KBM-7 (cell line): ENCODE measurements at places on chromosomes 1 and 21.

- DNase-seq: no peak
Measured at GRCh38 chr21:41885341-41886024, 6.3 kb upstream of the PRDM15 start.

DNA sequence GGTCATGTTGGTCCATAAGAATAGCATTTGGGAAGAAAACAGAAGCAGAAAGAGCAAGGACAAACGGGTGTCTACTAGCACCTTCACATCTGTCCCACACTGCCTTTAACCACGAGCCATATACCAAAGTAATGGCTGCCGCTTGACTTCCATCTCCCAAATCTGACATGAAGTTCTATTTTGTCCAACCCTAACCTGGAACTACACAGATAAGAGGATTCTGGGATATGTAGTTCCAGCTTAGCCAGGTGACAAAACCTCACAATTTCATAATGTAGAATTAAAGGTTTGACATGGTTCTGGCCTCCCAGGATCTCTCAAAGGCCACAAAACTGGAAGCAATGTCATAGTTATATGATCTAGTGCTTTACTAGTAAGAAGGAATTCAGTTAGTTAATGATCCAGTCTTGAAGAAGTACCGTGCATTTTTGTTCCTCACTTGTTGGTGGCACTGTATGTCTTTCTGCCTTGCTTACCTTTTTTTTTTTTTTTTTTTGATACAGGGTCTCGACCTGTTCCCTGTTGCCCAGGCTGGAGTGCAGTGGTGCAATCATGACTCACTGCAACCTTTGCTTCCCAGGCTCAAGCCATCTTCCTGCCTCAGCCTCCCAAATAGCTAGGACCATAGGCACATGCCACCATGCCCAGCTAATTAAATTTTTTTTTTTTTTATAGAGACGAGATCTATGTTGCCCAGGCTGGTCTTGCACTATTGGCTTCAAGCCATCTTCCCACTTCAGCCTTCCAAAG lies 17.5 kb downstream of the PTGFRN start:
- DNase-seq: no peak

GRCh38 chr21:29307718-29308455 lies 9.2 kb downstream of the BACH1 start:
- DNase-seq: no peak

DNA sequence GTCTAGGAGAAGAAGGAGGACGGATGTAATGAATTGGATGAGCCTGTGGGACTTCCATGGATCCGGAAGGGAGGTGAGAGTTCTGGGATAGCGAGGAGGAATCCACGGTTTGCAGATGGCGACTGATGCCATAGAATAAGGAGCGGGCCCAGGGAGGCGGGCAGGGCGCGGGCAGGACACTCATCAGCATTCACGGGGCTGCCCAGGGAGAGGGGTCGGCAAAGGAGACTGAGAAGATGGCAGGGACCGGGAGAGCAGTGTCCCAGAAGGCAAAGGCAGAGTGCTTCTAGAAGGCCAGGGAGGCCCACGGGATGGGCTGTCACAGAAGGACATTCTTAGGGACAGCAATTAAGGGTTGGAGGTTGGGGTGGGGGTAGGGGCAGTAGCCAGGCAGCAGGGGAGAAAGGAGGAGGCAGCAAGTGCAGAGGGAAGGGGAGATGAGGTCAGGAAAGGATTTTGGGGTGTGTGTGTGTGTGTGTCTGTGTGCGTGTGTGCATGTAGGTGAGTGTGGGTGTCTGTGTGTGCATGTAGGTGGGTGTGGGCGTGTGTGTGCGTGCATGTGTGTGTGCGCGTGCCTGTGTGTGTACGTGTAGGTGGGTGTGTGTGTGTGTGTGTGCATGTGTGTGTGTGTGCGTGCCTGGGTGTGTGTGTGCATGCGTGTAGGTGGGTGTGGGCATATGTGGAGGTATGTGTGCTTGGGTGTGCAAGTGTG lies 1.1 kb upstream of the COL8A2 start:
- DNase-seq: no peak

DNA sequence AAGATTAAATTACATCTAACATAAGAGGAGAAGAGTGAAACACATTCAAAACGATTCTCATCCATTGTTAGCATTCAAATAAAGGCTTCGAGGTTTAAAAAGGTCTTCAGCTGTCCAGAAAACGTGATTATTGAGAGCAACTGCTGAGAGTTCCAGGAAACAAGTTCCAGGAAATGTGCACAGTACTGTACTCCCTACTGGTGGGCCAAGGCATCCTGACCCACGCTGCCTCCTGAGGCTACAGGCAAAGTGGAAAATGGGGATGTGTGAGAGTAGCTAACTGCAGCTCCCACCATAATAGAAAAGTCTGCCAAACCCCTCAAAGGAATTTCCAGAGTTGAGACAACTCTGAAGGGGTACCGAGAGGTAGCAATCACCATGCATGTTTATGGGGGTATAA lies 2.0 kb downstream of the VAV3 start:
- DNase-seq: peak; percentile 49

DNA sequence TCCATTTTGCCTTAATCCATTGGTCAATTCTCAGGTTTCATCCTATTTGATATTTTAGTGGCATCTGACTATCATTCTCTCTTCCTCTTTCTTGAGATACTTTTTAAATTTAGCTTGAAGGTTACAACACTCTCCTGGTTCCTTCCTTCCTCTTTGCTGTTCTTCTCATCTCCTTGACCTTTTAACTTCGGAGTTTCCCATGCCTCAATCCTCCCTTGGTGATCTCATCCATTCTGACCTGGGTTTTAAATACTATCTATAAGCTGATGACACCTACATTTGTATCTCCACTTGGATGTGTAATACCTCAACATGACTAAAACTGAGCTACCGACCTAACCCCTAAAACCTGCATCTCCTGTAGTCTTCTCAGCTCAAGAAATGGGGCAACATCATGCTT lies 4.8 kb upstream of the ZNF687 start:
- peak; percentile 78 for DNase-seq

DNA sequence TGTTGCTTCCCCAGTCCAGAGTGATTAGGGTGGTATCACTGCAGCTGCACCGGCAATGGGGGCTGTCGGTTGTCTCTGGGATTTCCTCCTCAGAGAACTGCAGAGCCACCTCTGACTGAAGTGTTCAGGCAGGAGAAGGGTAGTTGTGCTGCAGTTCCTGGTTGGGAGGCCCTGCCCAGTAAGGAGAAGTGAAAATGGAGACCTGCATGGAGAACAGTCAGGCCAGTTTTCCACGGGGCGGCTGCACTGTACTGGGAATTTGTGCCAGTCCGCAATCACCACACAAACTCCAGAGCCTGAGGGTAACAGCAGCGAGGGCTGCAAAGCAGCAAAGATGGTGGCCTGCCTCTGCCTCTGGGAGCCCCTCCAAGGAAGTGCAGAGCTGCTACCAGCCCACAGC lies 58.1 kb upstream of the CCDC190 start:
- DNase-seq: no peak

- DNase-seq: no peak
Measured at GRCh38 chr1:98674075-98674781, 12.7 kb downstream of the SNX7 start.

GRCh38 chr1:38139738-38140487 lies 93.3 kb upstream of the POU3F1 start:
- no peak for DNase-seq

GRCh38 chr1:31214316-31215064 lies 25.2 kb downstream of the NKAIN1 start:
- DNase-seq: no peak

DNA sequence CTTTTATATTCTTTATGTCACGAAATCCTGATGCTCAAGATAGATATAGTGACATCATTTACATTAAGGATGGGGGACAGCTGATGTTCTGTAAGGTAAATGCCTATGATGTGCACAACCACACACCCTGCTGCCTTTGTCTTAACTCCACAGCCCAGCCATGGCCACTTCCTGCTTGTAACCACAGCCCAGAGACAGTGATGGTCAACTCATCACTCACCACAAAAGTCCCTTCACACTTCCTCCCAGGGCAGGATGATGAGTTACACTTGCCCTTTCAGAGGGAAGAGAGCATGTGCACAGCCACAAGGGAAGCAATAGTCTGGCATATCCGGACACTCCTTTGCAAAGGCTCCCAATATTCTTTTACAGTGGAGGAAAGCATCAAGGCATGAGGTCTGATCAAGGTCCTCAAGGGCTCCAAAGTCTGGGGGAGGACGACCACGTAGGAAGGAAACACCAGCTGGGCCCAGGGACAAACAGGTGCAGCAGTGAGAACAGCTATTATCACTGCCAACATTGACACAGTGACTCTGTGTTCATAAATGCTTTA lies 53.8 kb downstream of the PLPP3 start:
- peak; percentile 91 for DNase-seq

DNA sequence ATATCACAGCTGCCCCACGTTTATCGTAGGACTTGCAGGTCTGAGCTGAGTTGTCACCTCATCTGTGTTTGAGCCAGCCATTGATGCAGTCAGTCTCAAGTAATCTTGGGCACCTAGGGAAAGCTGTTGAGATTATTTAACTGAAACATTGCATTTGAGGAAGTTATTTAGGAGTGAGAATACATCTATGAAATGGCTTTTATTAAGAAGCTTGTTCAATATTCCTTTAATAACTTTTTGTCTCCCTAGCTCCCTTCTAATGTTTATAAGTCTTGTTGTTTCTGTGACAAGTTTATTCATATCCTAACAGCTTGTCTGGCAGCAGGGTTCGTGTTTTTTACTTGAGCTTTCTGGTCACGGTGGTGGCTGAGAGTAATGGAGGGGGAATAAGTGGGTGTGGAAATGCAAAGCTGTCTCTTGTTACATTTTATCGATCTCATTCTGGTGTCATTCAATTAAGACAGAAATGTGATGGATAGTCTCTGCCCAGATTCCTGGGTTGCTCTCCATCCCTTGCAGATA lies 555.9 kb downstream of the USP25 start:
- DNase-seq: no peak

DNA sequence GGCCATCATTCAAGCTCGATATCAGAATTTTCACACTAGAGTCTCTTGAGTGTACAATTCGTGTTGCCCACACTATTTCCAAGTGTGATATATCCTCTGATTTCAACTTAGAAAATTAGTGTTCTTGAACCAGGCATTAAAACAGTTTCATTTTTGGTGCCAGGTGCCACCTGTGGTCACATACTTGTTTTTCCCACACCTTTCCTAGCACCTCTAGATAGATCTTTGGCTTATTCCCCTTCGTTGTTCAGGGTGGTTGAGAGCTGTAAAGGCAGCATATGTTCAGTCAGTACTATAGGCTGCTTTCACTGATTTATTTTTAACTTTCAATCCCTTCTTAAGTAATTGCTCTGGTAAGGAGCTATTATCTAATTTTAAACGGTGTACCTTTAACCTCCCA lies 131.1 kb downstream of the NEK7 start:
- no peak for DNase-seq

DNA sequence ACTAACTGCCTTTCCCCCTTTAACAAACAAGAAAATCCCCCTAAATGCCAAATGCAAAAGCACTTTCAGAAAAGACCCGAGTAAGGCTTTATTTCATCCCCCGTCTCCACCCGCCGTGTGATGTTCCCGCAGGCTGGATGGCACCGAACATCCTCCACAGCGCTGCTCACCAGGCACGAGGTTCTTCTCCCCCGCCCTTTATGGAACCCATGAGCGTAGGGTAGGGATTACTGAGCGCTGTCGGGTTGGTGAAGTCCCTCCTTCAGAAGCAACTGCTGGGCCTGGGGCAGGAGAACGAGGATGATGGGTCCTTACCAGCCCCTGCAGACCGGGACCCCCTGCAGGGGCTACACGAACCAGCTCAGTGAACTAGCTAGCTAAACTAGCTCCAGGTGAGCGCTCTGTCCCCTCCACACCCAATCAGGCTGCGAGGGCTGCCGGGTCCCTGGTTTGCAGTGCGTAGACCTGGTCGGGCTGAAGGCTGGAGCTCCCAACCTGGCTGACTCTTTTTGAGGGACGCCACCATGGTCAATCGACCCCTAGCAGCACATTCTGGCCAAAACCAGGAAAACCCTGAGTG lies 80.4 kb downstream of the ITPKB start:
- no peak for DNase-seq

GRCh38 chr1:112706505-112707220 lies at the start of gene RHOC:
Gene RHOC (minus strand): TSS chr1:112707127. CDS start chr1:112703799, 3,328 bp downstream.
- no peak for DNase-seq

DNA sequence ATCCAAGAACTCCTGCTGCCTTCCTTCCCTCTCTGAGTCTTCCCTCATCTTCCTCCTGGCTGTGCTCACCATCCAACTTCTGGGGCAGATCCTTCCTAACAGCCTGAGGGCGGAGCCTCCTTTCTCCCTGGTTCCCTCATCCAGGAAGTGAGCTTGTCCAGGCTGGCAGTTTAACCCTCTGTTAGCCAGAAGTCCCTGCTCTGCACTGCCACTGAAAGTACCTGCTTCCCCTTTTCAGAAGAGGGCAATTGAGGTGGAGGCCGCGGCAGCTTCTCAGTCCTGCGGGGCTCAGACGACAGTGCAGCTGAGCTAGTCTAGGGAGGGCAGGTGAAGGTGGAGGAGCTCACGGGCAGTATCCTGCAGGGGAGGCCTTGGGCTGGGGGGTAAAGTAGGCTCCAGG lies 149.1 kb downstream of the FCRL5 start:
- DNase-seq: peak; percentile 87

DNA sequence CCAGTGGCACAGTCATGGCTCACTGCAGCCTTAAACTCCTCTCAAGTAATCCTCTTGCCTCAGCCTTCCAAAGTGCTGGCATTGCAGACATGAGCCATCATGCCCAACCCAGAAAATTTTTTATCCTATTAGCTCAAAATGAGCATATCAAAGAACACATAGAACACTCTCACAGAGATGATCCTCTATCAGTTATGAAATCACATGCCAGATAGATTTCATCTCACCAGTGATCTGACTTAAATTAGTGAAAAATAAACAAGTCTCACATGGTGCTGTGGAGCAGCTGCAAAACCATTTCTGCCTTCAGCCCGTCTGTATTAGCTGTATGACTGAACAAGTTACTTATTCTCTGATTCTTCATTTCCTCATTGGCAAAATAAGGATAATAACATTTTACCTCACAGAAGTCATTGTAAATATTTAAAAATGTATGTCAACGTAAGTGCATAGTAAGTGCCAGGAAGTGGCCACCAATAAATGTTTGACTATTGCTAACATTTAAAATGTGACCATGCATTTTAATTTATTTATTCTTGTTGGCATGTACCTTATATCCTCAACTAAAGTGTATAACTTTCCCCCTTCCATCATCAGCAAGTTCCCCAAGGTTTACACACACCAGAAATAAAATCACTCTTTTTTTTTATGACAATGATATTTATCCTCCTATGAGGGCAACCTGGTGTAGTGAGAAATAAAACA lies 29.0 kb upstream of the SLC19A2 start:
- no peak for DNase-seq

- DNase-seq: no peak
Measured at GRCh38 chr1:199218533-199218932, 579.7 kb downstream of the PTPRC start.

DNA sequence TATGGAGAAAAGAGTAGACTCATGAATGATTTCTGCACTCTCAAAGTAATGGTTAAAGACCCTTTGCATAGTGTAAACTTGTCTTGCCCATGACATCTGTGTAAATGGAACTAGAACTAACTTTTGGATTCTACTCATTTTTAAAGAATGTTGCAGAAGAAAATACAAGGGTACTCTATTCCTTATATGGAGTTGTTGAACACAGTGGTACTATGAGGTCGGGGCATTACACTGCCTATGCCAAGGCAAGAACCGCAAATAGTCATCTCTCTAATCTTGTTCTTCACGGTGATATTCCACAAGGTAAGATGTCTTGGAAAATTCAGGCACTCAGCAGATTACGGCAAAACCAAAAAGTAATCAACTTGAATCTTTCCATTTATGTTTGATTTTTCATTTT lies 19.8 kb downstream of the CCT8 start:
- no peak for DNase-seq
